H1 (cell line): ENCODE measurements at places on chromosomes 7 and 10. TPM values are rescaled to one million over a fixed set of nuclear protein-coding genes. Genes with fewer than 3 reads are reported as not detected.

The SGCE gene
- 22.2 and 25.0 TPM in 2 replicates for total RNA-seq

GRCh38 chr7:16086743-16087142 is 334.6 kb downstream of the CRPPA start:
- no peak overlapping the region for H3K4me3 ChIP-seq
- no peaks in the 10 kb centered on the region for H3K4me1 ChIP-seq
- H3K27ac ChIP-seq, result no peak overlapping the region
- no peaks in the 10 kb centered on the region for H3K36me3 ChIP-seq
- no peaks in the 10 kb centered on the region for H3K27me3 ChIP-seq

GRCh38 chr10:103919648-103920025 is 1.7 kb upstream of the STN1 start:
- no peaks in the 10 kb centered on the region for H3K27me3 ChIP-seq
- no peak overlapping the region for H3K27ac ChIP-seq
- H3K36me3 ChIP-seq, result peaks cover 14% of the 10 kb centered on the region; the same call in 1 of the 2 replicates
- H3K4me3 ChIP-seq, result no peak overlapping the region

DNA sequence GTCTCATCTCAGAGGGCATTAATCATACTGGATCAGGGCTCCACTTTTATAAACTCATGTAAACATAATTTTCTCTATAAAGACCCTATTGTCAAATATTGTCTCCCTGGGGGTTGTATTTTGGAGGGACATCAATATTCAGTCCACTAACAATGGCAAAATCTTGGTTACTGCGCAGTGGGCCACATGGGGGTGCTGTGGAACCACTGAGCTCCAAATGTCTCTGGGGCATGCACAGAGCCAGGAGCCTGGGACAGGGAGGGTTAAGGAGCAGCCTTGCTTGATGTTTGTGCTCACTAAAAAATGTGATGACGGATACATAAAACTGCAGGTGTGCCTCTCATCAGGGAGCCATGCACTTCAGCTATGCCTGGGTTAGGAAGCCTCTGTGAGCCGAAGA is 62.1 kb upstream of the PRSS58 start:
- H3K4me1 ChIP-seq, result peaks cover 3% of the 10 kb centered on the region
- DNase-seq, result no peak
- H3K27ac ChIP-seq, result no peak overlapping the region
- no peaks in the 10 kb centered on the region for H3K27me3 ChIP-seq
- H3K4me3 ChIP-seq, result no peak overlapping the region
- no peaks in the 10 kb centered on the region for H3K36me3 ChIP-seq

- no peak overlapping the region for H3K27ac ChIP-seq
- no peaks in the 10 kb centered on the region for H3K36me3 ChIP-seq
- no peaks in the 10 kb centered on the region for H3K27me3 ChIP-seq
- H3K4me1 ChIP-seq, result no peaks in the 10 kb centered on the region
- H3K4me3 ChIP-seq, result no peak overlapping the region
Observed at GRCh38 chr10:70651661-70652060, 20.6 kb upstream of the ADAMTS14 start.
